Stimulated activated CD8-positive, alpha-beta memory T cell treated with anti-CD3 and anti-CD28 coated beads, Interleukin-7, amount 100 ng/mL, for 24 hours (primary cell): ENCODE measurements at places on chromosomes 1 and 21.

DNA sequence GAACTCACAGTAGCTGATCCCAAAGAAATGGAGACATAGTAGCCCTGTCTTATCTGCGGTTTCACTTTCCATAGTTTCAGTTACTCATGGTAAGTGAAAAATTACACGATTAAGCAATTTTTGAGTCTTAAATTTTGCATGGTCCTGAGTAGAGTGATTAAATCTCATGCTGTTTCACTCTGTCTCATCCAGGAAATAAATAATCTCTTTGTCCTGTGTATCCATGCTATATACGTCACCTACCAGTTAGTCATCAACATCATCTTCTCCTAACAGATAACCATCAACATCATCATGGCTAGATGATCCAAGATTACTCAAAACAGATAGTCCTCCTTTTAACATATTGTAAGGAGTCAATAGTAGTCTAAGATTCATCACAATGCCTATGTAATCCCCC, 1589.3 kb downstream of the BRINP3 start:
- no peak for DNase-seq

- DNase-seq: no peak
These were observed 23.5 kb downstream of the IFI44 start for GRCh38 chr1:78673120-78673519.

GRCh38 chr1:25818569-25818968, 1.2 kb upstream of the MTFR1L start:
- no peak for DNase-seq

DNA sequence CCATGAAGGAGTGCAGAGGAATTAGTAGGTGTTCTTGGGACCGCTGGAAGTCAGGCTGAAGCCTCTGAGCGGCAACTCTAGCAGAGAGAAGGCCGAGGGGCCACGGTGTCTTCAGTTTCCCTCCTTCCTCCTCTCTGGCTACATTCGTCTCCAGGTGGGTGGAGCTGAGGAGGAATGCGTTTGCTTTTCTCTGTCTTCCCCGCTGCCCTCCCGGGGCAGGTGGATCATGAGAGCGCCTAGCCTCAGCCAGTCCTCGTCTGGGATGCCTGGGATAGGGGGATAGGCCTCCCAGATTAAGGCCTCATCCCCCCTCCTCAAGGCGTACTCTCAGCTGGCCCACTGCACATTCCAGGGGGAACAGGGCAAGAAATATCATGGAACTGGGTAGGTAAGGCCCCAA, 7.5 kb upstream of the GOLT1A start:
- no peak for DNase-seq

- DNase-seq: peak; percentile 1
These were observed 55.3 kb downstream of the NME7 start for GRCh38 chr1:169312084-169312954.

DNA sequence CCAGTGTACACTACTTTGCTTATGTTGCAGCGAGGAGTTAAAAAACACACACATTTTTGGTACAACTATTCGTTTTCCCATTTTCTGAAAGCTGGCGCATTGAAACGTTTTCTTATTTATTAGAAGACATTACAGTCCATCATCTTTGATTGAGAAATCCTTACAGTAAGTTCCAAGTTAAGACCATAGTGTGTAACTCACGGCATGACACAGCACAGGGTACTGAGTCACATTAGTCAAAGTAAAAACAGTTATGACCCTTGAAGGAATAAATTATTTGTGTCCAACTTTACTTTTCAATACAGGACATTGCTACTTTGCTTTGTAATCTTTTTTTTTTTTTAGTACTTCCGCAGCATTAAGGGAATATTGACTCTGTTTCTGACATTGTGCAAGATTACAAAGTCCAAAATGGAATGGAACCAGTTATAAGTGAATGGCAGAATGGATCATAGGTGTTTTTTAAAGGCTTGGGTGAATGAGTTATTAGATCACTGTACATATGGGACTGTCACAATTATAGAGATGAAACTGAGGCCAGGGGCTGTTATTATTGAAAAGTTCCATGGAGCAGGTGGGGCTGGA, 11.7 kb downstream of the PTGFRN start:
- no peak for DNase-seq

DNA sequence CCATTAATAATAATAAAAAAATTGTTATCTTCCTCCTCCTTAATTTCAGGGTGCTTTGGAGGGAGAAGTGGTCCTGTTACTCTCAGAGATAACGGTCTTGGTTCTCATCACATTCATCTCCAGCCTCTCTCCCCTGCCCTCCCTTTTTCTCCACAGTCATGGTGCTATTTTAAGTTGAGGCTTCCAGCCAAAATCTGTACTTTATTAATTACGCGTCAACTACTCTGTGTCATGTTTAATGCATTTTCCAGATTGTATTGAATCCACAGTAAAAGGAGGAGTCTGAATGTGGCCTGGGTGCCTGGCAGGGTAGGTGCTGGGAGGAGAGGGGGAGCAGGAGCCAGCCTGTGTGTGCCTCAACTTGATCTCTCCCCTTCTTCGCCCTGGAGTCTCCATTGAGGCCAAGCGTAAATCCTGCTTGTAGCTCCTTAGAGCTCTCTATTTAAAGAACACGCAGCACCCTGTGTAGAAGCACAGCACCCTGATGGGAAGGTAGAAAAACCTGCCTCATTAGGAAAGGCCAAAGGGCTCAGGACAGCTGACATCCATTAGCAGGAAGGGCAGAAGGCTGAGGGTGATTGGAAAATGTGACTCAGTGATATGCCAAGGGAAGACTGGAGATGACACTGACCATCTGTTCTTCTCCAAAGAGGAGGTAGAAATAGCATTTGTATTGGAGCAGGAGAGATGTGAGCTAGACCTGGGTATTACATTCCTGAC, 82.4 kb downstream of the PLXNA2 start:
- DNase-seq: no peak

GRCh38 chr1:71014178-71014579, 33.4 kb downstream of the PTGER3 start:
- DNase-seq: no peak

DNA sequence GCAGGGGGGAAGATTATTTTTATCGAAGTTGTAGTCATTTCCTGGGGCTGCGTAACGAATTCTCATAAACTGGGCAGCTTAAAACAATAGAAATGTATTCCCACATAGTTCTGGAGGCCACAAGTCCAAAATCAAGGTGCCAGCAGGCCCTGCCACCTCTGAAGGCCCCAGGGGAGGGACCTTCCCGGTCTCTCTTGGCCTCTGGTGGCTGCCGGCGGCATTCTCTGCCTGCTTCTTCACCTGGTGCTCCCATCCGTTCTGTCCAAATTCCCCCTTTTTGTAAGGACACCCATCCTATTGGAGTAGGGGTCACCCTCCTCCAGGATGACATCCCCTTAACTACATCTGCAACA, 92.8 kb downstream of the PDE9A start:
- DNase-seq: no peak
